NAMALWA (cell line): ENCODE measurements at places on chromosomes 5 and 9.

DNA sequence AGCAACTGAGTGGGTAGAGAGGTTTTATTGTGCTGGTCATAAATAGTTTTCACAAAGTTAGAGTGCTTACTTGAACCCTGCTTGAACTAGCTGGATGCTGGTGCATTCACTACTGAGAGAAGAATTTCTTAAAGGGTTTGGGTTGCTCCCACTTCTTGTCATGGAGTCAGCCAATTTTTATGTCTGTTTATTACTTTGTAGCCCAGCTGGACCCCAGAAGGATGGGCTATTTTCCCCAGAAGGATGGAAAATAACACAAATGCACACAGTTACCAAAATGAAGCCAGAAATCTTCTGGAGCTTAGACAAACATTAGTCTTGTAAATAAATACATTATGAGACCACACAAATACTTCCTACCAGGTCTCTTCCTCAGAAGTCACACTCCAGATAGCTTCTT, 480.8 kb upstream of the TNC start:
- no peak for DNase-seq

DNA sequence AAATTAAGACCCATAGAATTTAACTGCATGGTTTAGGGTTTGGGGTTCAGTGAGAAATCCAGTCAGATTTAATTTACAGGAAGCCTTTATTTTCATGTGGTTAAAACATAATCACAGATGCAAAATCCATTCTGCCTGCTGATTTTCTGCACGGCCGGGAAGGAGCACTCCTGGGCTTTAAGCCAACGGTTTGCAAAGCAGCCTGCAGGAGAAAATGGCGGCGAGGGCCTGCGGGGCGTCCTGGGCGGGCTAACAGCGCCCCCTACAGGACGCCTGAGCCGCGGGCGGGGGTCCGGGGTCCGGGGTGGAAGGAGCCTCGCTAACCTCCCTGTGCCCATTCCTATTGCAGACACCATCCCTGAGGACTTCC, 47.6 kb downstream of the THBS4 start:
- DNase-seq: peak; percentile 66

GRCh38 chr5:176825957-176826356, 15.6 kb downstream of the UNC5A start:
- DNase-seq: no peak

GRCh38 chr9:124889006-124889405, 27.1 kb downstream of the ARPC5L start:
- no peak for DNase-seq

GRCh38 chr9:81546489-81546888, 142.9 kb downstream of the TLE1 start:
- no peak for DNase-seq

DNA sequence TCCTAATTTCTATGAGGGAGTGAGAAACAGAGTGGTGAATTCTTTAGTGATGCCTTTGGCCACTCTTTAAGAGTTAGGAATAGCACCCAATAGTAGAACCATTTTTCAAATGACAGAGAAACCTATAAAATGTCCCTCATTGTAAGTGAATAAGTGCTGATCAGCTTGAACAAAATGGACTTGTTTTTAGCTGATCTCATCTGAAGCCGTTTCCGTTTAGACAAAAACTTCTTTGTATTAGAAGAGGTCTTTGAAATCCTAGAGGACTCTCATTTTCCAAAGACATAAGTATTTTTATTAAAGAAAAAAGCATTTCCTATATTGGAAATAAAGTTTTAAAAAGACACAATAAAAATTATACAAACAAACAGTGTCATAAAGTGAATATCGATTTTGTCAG, 273.9 kb downstream of the ARHGEF28 start:
- no peak for DNase-seq

GRCh38 chr9:112772551-112772950, 22.0 kb downstream of the SNX30 start:
- no peak for DNase-seq

GRCh38 chr5:123448017-123448617, 24.9 kb upstream of the CEP120 start:
- DNase-seq: no peak

GRCh38 chr9:128276574-128277270, 646 bp downstream of the SWI5 start:
- DNase-seq: no peak

DNA sequence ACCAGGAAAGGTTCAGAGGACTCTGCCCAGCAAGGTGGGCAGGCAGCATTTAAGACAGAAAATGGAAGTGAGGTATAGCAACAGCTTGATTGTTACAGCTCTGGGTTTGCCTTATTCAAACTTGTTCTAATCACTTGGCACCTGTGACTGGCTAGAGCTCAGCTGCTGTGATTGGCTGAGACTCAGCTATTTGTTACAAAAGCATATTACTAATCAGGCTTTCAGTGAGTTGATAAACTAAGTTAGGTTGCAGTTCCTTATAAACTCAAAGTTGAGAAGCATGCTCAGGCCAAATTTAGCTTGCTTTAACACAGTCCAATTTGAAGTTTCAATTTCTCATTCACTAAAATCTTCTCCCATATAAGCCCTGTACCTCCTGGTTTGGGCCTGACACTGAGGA, 56.3 kb downstream of the GDA start:
- DNase-seq: no peak

- peak; percentile 48 for DNase-seq
These were observed 397.8 kb downstream of the GADD45G start for GRCh38 chr9:90002397-90003271.

DNA sequence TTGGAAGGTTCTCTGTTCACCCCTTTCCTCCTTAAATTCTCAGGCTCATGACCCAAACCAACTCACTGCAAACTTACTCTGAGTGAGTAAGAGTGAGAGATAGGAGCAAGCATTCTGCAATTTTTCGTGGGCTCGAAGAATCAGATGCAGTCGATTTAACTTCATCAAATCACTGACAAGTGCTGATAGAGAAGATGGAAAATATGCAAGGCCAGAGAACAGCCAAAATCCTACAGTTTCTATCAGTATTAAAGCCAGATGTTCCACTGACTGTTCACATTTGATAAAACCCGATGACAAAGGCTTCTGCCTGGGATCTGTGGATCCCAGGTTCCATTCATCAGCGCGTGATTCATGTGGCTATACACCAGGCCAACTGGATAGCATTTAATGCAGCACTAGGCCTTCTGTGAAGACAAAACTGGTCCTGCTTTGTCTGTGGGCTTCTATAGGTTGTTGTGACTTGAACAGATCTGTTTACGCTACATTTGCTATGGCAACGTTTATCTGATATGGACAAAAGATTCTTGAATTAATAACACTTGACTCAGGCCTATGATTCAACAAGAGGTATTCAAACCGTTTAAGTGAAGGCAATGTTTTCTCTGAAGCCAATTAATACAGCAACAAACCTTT, 251.2 kb downstream of the NFIB start:
- no peak for DNase-seq

DNA sequence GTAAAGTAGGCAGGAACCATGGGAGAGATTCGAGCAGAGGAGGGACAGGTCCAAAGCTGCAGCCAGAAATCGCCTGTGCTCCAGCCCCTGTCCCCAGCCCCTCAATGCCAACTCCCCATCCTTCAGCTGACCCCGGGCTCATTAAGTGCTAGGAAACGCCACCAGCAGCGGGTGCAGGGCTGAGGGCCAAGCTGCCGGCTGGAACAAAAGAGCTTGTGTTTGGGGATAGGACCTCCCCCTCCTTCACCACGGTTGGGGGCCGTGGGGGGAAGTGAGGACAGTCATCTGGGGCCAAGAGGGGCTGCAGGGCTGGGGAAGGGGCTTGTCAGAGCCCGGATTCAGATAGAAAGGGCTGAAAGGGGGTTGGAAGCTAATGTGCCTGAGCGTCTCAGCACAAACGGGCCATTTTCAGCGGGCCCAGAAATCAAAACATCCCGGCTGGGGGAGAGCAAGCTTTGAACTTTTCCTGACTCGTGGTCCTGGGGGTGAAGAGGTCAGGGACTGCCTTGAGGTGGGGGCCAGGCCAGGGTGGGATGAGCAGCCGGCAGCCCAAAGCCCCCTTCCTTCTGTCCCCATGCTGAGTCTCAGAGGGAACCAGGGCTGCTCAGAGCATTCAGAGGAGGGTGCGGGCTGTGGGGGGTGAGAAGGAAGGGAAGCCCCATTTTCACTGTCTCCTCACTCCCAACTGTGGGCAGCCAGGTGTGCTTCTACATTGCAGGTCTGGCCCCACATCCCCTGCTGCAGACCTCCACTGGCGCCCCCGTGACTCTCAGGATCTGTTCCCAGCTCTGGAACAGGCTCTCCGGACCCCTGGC, 69.4 kb upstream of the DAB2IP start:
- DNase-seq: no peak

DNA sequence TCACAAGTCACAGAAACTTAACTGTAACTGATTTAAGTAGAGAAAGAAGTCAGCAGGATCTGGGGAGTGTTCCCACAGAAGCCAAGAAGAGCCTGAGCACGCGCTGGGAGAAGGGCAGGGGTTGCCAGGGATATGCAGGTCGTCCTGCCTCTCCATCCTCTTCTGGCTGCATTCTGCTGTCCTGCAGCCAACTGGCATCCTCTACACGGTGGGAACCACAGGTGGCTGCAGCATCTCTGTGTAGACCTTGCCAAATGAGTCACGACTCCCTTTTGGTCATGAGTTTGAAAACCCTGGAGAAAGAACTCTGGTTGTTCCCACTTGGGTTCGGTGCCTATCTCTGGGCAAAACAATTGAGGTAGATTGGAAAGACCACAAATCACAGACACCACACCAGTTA, 38.4 kb upstream of the PCA3 start:
- no peak for DNase-seq

DNA sequence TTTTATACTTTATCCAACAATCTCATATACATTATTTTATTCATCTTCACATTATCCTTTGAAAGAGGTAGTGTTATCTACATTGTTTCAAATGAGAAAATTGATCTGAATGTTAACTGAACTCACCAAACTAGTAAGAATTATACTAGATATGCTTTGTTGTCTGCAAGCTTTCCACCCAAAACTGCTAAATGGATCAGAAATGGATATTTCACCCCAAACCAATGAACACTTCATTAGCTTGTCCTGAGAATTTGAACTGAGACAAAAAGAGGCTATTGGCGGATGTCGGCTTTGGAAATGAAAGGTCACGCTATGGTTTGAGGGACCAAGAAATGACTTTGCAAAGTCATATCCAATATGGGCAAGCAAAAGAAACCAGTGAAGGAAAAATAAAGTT, 201.9 kb upstream of the TRPM3 start:
- DNase-seq: no peak

GRCh38 chr5:156947925-156948324, 15.1 kb downstream of the TIMD4 start:
- no peak for DNase-seq

DNA sequence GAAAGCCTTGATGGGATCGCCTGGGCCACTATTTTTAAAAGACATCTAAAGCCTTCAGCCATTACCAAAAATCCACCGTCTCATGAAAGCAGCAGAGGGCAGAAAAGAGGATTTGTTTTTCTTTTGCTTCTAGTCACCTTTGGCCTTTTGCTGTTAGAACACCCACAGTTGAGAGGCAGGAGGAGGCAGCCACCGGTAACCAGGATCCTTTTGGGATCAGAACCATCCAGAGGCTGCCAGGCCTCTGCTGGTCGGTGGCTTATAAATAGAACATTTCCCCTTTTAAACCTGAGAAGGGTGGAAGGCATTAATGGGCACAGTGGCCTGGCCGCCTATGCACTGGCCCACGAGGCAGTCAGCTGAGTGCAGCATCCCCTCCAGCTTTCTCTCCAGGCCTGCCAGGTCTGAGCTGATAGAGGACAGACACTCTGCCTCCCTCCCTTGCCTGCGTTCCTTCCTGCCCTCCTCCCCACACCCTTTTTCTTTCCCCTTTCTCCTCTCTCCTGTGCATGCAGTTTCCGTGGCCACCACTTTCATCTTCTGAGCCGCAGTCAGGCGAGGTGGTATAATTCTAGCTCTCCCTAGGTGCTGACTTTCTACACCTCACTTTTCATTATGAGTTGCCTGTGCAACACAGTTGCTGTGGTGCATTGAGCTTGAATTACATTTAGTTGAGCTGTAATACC, 253.4 kb downstream of the ARHGAP26 start:
- no peak for DNase-seq

DNA sequence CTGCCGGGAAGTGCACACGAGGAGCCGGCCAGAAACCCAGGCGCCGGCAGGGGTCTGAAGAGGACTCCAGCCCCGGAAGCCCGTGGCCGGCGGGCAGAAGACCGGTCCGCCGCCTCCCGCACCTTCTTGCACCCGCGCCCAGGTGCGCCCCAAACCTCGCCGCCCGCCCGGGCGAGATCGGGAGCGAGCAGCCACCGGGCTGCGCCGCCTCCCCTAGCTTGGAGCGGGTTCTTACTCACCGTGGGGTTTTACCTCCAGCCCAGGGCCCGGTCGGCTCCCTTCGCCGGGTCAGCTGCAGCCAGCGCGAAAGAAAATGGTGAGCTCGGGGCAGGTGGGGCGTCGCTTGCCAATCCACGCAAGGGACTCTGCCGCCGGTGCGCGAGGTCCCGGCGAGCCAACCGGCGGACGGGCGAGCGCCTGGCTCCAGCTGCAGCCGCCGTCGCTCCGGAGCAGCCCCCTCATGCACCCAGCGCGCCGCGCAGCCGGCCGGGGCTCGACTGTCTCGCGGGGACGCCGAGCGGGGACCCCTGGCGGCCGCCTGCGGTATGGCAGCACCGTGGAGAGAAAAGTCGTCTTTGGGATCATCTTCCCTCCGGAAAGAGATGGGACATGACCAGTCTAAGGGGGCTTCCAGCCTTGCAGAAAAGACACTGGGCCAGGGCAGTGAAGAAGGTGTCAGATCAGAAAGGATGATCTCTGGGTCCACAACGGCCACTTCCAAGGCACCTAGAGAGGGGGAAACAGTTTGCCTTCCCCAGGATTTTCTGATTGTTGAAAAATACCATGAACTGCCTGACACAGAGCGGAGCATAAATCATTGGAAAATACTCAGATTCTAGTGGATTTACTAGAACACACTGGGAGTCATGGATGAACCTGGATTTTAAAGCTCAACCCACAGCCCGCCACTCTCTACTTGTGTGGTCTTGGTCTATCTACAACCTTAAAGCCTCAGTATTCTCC, at the start of gene MOB3B:
MOB3B (minus strand) TSS at position 499 of the 963 bp plus-strand sequence. CDS start 74,264 bp downstream, outside the sequence.
- DNase-seq: peak; percentile 75

DNA sequence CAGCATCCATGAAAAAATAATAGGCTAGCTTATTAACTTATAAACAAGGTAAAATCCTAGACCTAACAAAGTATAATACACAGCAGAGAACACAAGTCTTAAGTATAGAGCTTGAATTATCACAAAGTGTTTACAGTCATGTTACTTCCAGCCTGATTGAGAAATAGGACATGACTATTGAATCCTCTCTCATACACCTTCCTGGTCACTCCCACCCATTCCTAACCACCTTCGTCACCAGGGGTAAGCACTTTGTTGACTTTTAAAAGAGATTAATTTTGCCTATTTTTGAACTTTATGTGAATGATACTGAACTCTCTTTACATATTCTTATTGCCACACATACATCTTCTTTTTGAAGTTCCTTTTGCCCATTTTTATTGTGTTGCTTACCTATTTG, 325.8 kb downstream of the PJA2 start:
- no peak for DNase-seq

- no peak for DNase-seq
These were observed 642.1 kb downstream of the KCTD16 start for GRCh38 chr5:144812763-144813162.

DNA sequence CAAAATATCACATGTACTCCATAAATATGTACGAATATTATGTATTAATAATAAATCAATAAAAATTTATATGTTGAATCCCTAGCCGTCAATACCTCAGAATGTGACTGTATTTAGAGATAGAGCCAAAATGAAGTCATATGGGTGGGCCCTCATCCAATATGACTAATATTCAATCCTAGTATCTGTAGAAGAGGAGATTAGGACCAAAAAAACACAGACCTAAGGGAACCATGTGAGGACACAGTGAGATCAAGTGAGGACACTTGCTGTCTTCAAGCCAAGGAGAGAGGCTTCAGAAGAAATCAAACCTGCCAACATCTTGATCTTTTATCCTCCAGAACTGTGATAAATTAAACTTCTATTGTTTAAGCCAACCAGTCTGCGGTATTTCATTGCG, 3.7 kb upstream of the AMACR start:
- DNase-seq: no peak
